ENCODE measurements at places on chromosomes 12 and 14.

- no peak for DNase-seq
These were observed 93.9 kb downstream of the DNAI7 start for GRCh38 chr12:25101092-25101445.

GRCh38 chr12:78824918-78825317, 39.7 kb upstream of the SYT1 start:
- DNase-seq, result no peak

- no peak for DNase-seq
These were observed 64.2 kb downstream of the PHETA1 start for GRCh38 chr12:111304642-111305071.

DNA sequence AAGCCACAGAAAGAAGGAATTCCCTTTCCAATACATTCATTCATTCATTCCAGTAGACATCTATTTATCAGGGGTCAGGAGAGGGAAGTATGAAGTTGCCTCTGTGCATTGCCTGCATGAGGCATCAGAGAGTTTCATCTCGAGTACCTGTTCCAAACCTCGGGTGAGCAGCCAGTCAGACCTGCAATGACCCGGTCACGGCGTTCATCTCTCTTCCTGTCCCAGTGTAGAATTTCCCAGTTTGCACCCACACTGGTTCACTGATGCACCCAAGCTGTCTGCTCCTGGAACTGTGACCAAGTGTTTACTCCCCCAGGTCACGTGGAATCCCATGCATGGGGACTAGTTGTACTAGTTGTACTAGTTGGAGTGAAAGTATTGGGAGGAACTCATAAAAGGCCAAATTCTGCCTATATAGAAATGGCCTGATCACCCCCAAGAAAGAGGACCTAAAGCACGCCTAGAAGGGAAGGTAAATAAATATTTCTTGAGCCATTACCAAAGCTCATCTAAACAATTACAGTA, 22.3 kb upstream of the PRKAB1 start:
- DNase-seq, result no peak

DNA sequence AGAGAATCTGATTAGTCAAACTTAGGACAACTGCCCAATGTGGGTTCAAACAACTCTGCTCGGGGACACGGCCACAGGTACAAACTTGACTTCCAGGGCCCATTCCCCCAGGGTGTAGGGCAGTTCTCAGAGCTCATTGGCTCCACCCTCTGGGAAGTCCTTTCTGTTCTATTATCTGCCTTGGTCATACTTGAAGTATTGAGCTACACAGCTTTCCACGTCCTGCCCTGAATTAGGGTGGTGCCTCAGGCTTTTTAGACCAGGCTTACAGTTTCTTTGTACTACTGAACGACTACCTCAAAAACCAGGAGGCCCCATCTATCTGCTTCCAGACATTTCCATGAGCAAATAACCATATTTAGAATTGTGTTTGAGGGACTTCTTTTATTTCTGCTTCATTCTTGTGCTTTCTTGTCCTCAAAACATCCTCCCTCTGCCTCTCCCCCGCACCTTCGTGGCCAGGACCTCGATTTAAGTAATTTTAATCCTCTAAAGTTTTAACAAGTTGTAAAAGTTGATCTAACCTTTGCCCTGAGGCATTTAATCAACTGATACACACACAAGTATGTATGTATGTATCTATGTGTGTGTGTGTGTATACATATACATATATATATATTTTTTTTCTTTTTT, 281.7 kb upstream of the AMIGO2 start:
- DNase-seq, result peak; percentile 24

DNA sequence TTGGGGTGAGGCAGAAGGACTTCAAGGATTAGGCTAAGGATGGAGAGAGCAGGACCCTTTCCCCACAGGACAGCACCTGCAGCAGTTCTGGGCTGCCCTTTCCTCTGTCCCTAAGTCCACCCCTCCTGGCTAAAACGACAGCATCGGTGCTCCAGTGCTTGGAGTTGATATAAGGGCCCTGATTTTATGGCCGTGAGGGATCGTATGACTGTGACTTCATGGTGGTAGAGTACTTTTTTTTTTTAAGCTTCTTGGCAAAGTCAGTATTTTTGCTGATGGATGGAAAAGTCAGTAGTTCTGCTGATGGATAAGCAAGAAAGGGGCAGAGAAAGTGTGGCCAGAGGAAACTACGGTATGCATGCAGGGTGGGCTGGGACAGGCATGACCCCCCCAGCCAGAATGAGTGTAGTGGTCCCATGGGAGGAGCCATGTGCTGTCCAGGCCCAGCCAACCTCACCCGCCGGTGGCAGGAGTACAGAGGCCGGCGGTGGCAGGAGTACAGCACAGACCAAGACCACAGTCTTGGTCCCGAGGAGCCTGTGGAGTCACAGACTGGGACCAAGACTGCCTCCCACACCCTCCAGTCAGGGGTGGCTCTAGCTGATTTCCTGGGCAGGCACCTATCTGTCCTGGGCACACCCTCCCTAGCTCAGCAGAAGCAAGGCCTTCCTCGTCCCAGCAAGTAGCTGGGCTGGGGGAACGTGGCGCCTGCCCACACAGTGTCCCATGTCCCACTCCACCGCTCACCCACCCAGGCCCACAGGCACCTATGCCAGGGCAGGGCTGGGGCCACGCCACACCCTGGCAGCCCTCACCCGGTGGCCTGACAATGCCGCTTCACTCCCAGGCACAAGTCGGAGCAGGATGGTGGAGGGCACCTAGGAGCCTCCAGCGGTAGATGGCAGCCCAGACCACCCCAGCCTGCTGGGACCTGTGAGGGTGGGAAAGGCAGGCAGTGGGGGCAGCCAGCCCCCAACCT, 46.3 kb downstream of the CCDC88C start:
- no peak for DNase-seq

DNA sequence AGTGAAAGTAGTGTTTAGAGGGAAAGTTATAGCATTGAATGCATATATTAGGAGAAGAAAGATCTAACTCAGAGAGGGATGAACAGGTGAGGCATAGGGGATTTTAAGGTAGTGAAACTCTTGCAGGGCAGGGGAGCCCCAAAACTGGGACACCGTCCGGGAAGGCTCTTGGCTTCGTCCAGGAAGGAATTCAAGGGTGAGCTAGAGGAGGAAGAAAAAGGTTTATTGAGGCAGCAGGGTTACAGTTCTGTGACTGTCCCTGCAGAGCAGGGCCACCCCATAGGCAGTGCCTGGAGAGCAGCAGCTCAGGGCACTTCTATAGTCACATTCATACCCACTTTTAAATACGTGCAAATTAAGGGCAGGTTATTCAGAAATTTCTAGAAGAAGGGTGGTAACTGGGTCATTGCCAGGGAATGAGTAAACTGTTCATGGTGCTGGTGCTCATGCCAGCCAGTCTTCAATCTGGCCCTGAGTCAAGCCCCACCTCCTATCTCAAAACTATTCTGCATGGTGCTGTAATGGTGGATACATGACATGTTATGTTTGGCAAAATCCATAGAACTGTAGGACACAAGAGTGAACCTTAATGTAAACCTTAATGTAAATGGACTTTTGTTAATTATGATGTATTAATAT, 1.2 kb upstream of the OAS1 start:
- no peak for DNase-seq

- no peak for DNase-seq
These were observed 110.2 kb downstream of the KIF21A start for GRCh38 chr12:39332661-39333175.

All from GDM1 (cell line).